ENCODE measurements at places on chromosomes 4 and X.

DNA sequence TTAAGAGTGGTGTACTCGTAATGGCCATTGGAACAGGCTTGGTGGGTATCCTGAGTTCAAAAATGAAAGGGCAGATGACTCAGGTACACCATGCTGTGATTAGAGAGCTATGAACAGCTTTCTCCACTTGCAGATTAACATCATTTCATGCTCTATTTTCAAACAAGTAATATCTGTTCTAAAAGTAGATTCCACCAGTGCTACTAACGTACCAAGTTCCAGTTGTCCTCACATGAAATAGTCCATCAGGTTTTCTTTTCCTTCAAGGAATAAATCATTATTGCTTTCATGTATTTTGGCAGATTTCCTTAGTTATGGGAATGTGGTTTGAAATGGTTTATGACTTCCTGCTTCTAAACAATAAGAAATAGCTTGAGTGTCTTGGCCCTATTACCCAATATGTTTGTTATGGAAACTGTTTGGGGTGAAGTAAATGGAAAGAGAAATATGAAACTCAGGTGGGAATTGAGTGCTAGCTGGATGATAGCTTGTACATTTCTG lies 49.9 kb downstream of the PCDH7 start:
- DNase-seq: no peak

DNA sequence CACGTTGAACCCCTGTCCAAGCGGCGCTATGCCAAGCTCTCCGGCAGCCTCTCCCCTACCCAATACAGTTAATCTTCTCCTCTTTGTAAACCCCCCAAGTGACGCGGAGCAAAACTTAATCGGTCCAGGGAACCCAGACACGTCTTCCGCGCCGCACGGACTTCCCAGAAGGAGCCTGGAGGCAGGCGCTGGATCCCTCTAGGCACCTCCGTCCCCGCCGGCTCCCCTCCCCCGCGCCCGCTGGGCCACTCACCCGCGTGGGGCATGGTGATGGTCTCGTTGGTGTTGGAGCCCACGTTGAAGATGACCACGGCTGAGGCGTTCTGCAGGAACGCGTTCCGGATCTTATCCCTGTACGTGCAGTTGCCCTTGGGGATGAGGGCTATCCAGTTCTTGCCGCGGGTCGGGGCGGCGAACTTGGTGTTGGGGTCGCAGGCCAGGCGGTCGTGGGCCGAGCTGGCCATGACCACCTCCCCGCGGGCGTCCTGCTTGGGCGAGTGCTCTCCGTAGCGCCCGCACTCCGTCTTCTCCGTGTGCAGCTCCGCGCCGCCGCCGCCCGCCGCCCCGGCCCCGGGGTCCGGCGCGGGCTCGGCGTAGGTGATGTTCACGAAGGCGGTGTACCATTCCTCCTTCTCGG lies 1.1 kb downstream of the RNF150 start:
- DNase-seq: no peak

- no peak for DNase-seq
Observed at GRCh38 chr4:168853770-168854169, 156.3 kb downstream of the CBR4 start.

GRCh38 chrX:153723351-153724251 lies 586 bp downstream of the BCAP31 start:
- DNase-seq: no peak

DNA sequence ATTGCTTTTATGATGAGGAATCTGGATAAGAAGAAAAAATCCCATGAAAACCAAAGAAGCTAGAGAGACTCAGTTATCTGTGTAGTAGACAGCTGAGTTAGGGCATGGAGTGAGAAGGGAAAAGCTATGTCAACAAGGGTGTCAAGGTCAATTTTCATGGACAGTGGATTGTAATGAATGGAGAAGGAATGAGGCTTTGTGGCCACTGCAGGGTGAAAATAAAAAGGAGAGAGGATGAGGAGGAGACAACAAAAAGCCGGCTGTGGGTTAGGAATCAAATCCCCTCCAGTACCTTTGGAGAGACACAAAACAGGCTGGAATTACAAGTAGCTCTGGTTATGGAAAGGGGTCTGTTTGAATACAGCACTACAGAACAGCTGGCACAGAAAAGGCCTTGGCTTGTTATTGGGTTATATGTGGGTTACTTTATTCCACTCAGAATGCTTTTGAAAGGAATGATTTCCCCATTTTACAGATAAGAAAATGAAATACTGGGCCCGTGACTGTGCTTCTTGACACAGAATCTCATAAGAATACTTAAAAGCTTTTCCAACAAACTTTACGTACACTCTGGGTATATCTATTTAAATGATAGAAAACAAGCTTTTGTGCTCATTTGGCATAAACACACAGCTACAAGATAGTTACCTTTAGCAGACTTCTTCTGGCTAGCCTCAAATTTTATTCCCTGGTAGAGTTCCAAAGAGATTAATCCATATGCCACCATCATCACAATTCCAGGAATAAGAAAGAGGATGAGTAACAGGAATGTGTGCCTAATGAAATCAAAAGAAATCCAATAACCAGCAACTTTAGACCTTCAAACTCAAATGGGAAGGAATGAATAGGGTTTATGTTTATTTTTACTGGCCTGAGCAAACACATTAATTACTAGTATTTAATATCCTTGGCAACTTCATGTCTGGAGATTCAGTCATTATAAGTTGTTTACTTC lies 7.5 kb downstream of the CCKAR start:
- no peak for DNase-seq

GRCh38 chr4:173370130-173370476 lies 651 bp upstream of the SAP30 start:
- peak; percentile 63 for DNase-seq

- DNase-seq: no peak
Observed at GRCh38 chrX:47864300-47864699, 27.6 kb downstream of the ZNF81 start.

DNA sequence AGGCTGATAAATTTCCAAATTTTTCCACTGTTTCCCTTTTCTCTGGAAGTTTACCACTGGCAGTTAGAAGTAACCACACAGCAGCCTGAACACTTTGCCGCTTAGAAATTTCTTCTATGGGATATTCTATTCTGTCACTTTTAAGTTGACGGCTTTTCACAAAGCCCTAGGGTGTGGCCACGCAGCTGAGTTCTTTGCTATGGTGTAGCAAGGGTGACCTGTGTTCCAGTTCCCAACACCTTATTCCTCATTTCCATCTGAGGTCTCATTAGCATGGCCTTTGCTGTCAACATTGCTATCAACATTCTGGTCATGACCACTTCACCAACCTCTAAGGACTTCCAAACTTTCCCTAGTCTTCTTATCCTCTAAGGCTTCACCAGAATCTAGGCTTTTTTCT lies 45.4 kb upstream of the NFKB1 start:
- DNase-seq: no peak

DNA sequence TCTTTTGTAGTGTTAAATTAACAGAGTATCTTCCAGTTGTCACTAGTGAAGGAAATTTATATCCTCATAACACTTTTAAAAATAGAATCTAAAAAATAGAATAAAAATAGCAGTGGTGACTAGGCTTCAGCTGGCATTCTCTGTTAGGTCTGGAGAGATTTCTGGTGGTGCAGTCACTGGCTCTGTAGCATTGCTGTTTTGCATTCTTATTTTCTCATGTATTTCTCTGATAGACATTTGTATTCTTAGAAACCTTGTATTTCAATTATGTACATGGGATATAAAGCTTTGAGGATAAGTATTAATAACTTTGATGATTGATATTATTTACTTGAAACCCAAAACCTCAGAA lies 87.6 kb downstream of the TMEM131L start:
- DNase-seq: no peak

GRCh38 chrX:74781507-74782034 lies 143.7 kb downstream of the NEXMIF start:
- no peak for DNase-seq

DNA sequence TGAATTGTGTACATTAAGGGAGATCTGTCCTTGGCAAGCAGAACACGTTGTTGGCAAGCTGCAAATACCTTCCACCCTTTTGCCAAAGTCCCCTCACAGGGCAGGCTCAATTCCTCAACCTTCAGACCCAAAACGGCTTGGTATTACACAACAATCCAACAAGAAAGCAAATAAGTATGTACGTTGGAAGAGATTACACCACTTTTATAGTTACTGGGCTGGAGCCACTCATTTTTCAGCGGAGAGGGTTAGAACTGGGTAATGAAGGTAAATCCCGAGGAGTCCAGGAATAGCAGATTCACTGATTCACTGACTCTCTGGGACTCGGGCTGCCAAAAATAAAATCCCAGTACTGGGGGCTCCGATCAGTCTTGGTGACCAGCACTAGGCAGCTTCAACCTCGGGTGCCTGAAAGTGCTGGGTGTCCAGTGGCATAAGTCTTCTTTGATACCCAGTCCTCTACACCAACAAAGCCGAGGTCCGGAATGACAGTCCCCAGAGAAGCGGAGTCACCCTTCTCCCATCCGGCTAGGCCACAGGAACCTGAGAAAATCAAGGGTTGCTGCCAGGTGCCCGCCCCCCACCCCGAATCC lies 587 bp downstream of the TIMM8A start:
- no peak for DNase-seq

DNA sequence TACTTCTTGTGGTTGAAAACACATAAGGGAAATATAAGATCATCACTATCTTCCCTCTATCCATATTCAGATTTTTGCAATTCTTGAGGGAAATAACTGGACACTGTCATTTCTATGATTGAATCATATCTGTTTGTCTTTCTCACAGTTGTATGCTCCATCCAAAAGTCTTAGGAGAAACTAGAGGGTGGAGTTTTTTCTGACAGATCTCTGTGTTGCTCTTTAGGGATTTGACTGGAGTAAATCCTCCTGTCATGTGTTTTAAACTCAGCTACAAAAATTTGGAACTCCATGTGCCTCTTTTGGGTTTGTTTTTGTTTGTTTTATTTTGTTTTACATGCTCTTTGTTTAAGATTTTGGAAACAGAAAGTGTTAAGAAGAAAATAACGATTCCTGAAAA lies 136.5 kb downstream of the SPATA18 start:
- no peak for DNase-seq

DNA sequence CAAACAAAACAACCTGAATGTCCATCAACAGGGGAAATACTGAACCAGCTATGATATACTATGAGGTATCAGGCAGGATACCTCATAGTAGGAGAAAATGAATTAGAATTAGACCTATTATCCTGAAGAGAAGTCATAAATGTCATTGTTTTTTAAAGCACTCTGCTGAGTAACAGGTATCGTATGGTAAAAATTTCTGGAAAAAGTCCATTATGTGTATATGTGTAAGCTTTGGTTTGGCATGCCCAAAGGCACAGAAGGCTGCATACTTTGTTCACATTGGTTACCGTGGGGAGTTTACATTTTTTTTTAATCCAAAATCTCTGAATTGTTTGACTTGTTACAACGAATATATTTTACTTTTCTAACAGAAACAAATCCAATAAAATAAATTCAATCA lies 70.5 kb downstream of the RPS3A start:
- no peak for DNase-seq

DNA sequence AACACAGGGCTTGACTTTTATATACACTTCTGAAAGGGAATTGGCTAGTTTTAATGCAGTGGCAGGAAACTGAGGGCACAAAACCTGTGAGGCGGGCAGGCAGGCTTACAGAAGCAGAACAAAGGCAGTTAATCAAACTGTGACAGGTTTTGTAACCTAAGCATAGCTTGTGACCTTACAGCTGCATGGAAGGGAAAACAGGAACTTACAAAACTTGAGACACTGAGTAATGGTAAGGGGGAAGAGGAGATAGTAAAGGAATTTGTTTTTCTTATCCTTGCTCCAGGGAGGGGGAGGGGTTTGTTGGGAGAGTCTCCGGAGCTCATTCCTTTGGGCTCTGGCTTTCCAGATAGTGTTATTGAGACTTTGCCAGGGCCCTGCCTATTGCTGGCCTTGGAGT lies 55.6 kb downstream of the SLITRK4 start:
- DNase-seq: peak; percentile 1

DNA sequence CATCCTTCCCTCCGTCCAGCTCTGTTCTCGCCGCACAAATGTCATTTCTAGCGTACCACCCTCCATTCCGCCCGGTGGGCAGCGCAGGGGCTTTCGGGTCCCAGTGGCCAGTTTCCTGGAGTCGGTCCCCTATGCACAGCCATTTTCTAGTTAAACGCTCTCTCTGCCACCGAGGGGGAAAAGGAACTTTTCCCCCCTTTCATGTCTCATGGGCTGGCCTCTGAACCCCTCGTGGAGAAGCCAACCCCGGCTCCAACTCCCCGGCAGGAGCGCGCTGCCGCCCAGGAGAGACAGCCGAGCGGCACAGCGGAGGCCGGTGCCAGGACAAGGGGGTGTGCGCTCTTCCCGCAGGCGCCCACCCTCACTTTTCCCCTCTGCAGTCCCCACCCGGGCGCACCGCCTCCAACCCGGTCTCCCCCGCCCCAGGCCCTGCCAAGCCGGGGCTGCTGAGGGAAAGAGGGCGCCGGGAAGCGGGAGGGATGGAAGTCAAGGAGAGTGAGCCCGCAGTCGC lies 662 bp downstream of the APBB2 start:
- DNase-seq: no peak

- no peak for DNase-seq
Observed at GRCh38 chr4:75630937-75631329, 605 bp upstream of the CDKL2 start.

GRCh38 chr4:7781993-7782392 lies 157.7 kb downstream of the AFAP1 start:
- no peak for DNase-seq

DNA sequence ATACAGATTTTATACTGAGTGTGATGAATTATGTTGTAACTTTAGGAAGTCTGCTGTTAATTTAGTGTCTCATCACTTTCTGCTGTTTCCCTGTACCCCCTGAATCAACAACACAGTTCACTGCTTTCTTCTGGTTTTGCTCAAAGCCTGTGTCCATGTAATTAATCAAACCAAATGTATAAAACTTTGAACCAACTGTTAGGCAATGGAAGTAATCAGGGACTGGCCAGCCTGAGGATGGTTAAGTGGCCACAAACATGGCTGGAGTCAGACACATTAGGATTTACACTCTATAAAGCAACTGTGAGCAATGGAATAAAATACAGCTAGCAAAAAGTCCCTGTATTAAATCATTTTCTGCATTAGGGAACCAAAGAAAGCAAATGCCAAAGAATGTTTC lies 42.6 kb downstream of the CXCL1 start:
- DNase-seq: no peak

DNA sequence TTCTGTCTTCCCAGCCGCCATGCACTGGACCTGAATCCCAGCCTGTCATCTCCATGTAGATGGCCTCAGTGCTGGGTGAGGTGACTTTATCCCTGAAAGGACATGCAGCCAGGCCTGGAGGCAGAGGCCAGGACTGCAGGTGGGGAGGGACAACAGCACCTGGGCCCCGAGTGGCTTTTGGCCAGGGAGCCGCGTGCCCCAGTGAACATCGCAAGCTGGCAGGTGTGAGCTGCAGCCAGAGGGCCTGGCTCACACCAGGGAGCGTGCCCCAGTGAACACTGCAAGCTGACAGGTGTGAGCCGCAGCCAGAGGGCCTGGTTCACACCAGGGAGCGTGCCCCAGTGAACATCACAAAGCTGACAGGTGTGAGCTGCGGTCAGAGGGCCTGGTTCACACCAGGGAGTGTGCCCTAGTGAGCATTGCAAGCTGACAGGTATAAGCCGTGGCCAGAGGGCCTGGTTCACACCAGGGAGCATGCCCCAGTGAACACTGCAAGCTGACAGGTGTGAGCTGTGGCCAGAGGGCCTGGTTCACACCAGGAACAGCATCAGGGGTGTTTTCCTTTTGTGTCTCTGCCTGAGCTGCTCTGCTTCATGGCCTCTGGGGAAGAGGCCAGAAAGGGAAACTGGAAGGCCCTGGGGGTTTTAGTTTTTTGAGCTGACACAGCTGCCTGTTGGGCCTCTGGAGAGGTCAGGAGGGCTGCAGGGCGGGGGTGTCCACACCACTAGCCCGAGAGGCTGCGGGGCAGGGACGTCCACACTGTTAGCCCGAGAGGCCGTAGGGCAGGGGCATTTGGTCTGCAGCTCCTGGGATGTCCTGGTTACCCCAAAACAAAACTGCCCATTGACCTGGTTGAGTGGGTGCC lies 22.7 kb upstream of the PSAPL1 start:
- no peak for DNase-seq
